CD4-positive, alpha-beta T cell treated with Interleukin-17A for 1 hour (primary cell): ENCODE measurements at places on chromosomes 3 and 15.

DNA sequence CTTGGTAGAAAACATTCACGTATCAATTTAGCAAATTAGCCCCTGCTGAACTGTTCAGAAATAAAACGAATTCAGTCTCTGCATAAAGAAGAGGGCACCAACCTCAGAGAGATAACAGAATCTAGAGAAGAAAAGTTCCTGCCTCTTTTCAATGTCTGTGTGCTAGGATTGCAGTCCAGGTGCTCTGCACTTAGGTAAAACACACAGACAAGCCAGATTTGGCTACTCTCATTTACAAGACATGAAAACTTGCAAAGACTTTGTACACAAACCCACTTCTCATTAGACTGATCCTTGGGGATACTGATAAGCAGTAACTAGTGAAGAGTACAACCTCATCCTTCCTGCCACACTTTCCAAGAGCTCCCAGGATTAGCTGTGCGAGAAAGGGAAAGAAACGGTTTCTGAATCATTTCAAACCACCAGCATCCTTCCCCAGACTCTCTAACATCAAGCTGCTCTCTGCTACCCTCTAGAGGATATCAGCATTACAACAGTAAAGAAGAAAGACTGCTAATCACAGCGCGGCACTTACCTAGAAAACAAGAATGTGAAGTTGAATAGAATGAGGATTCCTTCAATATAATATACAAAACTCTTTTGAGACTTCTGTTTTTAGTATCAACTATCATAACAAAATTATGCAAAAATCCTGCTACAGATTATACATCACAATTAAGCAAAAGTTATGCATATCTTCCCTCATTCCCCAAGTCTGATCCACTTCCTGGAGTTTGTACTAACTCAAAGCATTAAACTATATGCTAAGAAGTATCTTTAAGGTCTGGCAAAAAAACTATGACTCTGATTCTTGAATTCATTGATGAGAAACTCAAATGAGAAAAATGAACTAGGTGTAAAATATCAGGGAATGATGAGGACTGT is 306.4 kb downstream of the MAGI1 start:
- DNase-seq = peak; percentile 42

- DNase-seq = no peak
These were observed 13.1 kb upstream of the WWTR1 start for GRCh38 chr3:149670742-149671492.

DNA sequence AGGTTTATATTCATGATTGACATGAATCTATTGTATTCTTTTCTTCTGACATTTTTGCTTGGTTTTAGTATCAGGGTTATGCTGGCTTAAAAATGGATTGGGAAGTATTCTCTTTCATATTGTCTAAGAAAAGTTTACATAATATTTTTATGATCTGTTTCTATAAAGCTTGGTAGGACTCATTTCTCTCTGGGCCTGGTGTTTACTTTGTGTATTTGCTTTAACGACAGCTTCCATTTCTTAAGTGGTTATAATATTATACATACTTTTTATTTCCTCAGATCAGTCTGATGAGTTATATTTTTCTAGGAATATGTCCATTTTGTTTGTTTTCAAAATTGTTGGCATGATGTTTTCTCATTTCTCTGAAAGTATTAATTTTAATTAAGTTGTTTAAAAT is 117.9 kb upstream of the IL12A start:
- no peak for DNase-seq

GRCh38 chr3:15512166-15512565 is 9.3 kb downstream of the COLQ start:
- DNase-seq = no peak

DNA sequence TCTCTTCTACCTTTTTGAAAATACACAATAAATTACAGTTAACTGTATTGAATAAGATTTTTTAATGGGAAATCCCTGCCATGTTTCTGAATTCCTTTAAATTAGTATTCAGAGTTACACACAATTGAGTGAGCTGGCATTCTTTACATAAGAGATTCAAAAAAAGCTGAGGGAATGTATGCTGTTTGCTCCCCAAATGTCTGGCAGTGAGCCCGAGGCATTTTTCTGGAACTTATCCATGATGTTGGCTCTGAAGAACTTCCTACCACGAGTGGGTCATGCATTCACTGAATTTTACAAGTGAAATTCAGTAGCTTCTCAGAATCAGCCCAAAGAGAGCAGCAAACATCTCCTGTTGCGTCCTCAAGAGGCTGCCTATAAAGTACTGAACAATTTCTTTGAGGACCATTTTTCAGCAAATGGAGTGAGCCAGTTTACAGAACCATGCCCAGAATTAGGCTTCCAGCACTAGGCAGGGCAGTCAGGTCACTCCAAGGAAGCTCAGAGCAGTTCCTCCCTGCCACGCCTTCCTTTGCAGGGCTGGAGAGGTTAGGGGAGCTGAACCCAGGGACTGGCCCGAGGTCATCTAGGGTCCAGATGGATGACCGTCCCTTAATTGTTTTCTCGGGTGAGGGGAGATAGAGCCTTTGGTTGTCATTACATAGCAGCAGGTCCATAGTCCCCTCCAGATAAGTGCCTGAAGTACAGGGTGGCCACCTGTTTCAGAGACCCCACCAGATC is 21.2 kb downstream of the GABRA5 start:
- no peak for DNase-seq

GRCh38 chr3:178498871-178499270 is 37.4 kb upstream of the KCNMB2 start:
- no peak for DNase-seq

- DNase-seq = no peak
These were observed 244.4 kb downstream of the ZBTB20 start for GRCh38 chr3:114902691-114903101.

- DNase-seq = peak; percentile 26
These were observed 233.0 kb upstream of the SATB1 start for GRCh38 chr3:18657858-18658820.

DNA sequence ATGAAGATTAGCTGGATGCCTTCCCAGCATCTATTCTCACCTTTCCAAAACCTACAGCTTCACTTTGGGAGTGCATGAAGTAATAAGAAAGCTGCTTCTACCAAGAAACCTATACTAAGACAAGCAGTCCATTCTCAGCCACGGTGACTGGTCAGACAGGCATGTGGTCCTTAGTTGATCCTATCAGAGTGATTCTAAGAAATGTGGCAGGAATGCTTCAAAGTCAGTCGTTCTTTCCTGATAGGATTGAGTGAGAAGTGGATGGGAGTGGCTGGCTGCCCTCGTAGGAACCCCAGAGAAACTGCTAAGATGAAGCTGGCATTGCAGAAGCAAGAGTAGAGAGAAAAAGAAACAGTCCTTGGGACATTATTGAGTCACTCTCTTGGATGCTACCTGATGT is 16.6 kb downstream of the FOXB1 start:
- DNase-seq = no peak

- no peak for DNase-seq
These were observed at the start of gene NR2E3 for GRCh38 chr15:71810256-71811035. NR2E3 (plus strand) TSS chr15:71810554; CDS start chr15:71810744, 190 bp downstream.

GRCh38 chr3:143321058-143321769 is 201.6 kb downstream of the CHST2 start:
- no peak for DNase-seq

GRCh38 chr15:77418966-77419835 is 703 bp downstream of the PEAK1 start:
- peak; percentile 29 for DNase-seq

DNA sequence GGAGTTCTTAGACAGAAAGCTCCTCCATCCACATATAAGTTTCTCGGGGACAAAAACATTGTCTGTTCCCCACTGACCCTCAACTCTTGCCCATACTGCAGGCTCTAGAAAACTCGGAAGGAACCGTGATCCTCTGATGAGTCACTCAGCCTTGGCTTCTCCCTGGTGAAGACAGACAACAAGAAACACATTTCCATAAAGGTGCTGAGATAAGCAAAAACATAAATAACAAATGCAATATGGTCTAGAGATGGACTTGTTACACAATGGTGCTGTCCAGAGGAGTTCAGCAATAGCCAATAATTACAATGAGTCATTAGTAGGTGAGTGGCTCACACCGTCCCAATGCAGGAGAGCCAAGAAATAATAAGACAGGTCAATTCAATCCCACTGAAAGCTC is 43.7 kb downstream of the MAGI1 start:
- DNase-seq = no peak

DNA sequence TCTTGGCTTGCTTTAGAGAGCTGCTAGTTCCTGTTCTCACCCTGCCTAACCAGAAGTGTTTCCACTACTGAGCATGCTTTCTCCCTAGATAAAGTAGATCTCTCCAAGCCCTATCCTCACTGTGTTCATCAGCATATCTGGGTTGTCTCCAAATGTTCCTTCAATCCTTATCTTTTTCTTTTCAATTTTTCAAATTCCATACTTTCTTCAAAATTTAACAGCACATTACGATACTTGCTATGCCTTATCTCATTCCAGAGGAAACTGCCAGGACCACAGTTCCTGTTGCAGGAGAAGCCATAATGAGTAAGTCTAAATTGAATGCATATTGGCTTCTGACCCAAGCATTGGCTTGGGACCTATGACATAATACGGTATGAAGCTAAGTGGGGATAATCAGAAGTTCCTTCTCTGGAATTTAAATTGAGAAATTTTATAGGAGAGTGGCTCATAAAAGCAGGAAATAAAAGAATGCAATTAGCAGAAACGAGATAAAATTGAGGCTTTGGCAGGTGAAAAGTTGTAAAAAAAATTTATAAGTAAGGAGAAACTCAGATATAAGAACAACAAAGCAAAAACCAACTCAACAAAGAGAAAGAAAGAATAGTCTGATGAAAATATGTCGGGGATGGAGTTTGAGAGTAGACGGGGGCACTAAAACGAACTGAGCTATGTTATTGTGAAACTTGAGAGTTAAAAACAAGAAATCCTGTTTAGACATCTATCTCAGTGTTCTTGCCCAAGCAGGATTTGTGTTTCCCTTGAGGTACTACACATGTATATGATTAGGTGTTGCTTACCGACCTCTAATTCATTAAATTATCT is 631.7 kb upstream of the CCDC54 start:
- no peak for DNase-seq

GRCh38 chr15:82165948-82166376 is 96.6 kb downstream of the EFL1 start:
- no peak for DNase-seq

DNA sequence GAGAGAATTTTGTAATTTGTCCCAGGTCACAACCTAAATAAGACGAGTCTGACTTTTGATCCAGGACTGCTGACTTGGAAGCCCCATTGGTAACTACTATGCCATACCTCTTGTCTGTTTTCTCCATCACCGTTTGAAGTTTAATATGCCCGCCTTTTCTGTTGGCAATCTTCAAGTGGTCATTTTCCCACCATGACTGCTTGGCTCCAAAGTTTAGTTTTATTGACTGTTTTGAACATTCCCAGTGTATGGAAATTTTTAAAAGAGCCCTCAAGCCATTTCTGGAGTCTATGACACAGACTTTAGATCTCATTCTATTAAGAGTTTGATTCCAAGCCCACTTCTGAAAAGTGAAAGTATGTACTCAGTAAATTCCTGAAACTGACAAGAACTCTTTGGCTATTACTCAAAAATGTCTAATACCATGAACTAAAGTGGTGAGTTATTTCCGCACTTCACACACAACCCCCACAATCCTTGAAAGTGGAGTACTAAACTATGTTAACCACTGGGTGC is 136.7 kb upstream of the ADAMTS9 start:
- no peak for DNase-seq

DNA sequence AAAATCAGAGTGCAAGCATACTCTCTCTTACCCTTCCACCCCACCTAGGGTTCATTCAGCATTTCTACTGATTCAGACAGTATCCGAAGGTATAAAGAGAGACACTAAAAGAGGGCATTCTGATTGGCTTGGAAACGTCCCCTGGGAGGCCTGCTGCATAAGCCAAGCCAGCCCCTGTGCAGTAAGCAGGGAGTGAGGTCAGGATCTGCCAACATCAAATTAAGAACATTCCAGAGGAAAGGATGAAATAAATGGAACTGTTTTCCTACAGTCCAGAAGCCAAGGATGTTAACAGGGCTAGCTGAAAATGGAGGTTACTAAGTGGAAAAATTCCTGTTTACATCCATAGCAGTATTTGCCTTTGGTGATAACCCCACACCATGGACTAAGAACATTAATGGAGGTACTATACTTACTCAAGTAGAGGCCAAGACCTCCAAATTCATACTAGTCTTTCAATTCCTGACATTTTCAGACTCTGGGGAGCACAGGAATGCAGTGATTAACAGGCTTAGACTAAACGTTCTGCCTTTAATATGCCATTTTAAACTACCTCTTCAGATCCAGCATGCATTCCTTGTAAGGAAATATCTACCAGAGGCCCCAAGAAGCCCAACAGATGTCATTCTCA is 34.5 kb downstream of the NPTN start:
- no peak for DNase-seq

DNA sequence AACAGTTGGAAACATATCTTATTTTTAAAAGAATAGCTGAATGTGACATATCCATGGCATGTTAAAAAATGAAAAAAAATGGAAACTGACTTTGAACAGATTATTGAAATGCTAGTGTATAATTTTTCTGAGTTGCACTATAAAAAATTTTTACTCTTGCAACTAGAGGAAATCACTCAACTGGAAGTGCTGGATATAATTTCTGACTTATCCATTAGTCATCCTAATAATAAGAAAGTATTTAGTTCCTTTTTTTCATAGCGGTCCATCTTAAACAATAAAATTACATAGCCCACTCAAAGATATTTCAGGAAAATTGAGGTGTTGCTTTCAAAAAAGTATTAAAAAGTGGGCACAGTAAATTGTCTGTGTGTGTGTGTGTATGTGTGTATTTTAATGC is 80.7 kb downstream of the MBNL1 start:
- no peak for DNase-seq

DNA sequence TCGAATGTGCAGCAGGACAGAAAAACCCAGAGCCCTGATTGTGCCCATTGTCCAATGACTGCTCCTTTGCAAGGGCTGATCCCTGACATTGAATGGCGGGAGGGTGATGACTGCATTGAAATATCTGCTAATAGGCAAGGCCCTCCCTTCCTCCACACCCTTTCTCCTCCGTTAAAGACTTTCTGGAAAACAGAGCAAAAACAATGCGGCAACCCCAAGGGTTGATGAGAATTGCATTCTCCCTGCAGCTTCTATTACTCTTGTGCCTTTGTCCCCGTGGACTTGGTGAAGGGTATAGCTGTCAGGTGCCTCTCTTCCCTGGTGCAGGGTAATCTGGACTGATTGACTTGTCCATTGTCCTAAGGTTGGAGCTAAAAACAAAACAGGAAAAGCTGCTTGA is 71.8 kb downstream of the THSD4 start:
- DNase-seq = no peak

DNA sequence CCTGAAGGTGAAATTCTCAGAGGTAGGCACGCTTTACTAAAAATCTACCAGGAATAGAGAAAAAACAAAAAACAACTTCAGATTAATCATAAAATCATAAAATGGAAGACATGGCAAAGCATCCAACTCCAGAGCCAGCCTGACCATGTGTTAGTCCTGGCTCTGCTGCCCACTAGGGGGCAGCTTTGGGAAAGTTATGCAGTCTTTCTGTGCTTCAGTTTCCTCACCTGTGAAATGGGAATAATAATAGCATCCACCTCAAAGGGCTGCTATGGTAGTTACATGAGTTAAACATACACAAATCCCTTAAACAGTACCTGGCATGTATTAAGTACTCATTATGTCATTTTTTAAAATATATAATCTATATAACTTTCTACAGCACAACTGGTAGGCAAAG is 52.3 kb downstream of the WNT5A start:
- DNase-seq = no peak
